Fibroblast of skin of right quadriceps (primary cell): ENCODE measurements at places on chromosomes 1 and 21.

- no peak for DNase-seq
Measured at GRCh38 chr1:63428815-63429214, 61.4 kb downstream of the ALG6 start.

DNA sequence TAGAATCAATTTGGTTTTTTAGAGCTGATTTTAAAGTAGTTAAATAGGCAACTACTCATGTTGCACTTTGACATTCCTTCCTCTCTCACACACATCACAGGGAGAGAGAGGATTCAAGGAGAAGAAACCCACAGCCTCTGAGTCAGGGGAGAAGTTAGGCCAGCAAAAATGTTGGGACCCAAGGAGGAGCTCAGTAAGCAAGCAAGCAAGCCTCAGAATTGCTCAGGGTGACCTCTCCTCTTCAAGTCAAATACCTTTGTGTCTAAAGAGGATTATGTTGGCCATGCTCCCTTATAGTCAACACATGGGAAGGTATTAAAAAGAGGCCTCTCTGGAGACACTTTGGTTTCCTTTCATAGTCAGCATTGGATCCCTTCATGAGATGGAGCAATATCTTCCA, 80.5 kb upstream of the WARS2 start:
- DNase-seq: peak; percentile 91

- DNase-seq: no peak
Measured at GRCh38 chr1:205391386-205391785, 30.5 kb downstream of the LEMD1 start.

DNA sequence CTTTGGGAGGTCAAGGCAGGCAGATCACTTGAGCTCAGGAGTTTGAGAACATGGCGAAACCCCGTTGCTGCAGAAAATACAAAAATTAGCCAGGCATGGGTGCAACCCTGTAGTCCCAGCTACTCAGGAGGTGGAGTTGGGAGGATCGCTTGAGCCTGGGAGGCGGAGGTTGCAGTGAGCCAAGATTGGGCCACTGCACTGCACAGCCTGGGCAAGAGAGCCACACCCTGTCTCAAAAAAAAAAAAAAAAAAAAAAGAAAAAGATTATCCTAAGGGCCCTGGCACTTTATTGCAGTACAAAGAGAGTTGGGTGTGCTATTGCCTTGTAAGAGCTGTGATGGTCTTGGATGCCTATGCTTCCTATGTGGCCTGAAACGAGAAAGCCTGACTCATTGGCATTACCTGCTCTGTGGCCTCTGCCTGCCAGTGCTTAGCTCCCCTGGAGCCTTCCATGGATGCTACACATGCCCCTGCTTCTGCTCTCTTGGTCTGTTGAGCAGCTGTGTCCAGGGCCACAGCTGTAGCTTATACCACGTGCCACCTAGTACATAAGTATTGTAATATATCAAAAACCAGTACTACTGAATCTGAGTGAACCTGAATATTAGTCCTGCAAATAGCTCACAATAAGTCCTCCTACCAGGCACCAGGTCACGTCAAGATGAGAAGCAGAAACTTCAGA, 45.8 kb downstream of the DNAJC6 start:
- DNase-seq: no peak

GRCh38 chr1:244941121-244941520, 76.8 kb upstream of the HNRNPU start:
- DNase-seq: no peak

GRCh38 chr1:209927466-209927865, 10.6 kb upstream of the SYT14 start:
- no peak for DNase-seq

DNA sequence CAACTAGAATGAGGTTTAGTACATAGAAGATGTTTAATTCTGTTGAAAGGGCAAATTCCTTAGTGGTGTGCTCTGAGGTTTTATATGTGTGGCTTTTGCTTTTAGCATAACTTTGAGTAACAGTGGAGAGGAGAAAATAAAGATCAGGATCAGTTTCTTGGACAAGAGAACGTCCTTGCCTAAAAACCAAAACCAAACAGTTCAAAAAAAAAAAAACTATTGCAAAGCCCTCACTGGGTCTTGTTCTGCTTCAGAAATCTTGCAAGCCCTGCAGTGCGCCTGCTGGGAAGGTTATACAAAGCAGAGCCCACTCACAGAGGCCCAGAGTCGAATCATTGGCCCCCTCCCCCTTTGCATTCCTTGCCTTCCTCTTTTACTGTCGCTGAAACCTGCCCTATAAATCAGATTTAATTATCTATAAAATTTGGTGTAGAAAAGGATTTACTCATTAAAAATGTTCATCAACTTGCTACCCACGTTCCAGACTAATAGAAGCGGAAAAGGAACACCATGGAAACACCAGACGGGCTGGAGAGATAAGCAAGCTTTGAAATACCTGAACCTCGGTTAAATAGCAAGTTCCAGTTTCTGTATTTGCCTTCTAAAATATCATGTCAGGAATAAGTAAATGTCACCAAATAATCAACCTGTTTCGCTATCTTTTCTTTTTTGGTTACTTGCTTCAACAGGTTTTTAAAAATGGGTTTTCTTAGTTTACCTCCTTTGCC, 201.6 kb upstream of the PTBP2 start:
- DNase-seq: peak; percentile 57

- DNase-seq: no peak
Measured at GRCh38 chr1:77830946-77831345, 51.5 kb downstream of the MIGA1 start.

DNA sequence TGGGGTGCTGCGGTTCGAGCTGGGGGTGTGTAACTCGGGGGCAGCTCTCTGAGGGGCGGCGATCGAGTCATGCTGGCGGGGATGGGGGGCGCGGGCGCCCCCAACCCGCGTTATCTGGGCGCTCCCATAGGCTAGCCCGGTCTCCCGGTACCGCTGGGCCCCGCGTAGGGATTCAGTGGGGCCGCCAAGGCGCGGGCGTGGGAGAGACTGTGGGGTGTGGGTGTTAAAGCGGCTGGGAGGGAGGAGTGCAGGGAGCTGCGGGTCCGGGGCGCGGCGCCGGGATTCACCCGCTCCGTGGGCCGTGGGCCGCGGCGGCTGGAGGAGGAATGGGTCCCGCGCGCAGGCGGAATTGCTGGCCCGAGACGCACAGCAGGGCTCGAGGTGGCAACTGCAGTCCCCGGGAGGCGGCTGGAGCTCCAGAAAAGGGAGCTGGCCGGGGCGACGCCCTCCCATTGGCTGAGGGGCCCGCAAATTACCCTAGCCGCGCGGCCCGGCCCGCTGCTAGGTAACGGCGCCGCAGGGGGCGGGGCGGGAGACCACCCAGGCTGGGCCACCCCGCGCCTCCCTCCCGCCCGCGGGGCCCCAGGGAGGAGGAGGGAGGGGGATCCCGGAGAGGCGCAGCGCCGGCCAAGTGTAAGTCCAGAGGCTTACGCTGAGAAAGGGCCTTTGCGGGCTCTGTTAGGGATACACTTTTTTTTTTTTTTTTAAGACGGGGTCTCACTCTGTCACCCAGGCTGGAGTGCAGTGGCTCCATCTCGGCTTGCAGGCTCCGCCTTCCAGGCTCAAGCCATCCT, at the start of gene PTCH2:
Gene PTCH2 (minus strand): TSS at position 392 of the 794 bp plus-strand sequence. CDS start 321 bp downstream, at position 71.
- DNase-seq: peak; percentile 81

DNA sequence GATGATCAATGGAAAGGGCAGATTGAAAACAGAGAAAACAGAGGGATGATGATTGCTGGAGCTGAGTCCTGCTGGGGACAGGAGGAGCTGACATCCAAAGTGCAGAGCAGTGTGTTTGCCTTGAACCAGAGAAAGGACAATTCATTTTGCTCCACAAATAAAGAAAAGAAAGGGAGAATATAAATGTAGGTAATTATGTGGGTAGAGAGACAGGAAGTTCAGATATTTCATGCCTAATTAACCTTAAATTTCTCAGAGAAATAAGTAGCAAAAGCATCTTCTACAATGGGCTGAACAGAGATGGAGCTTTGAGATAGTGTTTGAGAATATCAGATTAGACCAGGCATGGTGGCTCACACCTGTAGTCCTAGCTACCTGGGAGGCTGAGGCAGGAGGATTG, 93.2 kb downstream of the TNFSF18 start:
- DNase-seq: no peak

GRCh38 chr1:170694172-170694926, 30.4 kb downstream of the PRRX1 start:
- DNase-seq: no peak
